ENCODE measurements at places on chromosomes 4 and X.

- no peak for DNase-seq
These were observed 162.7 kb downstream of the NAF1 start for GRCh38 chr4:163003979-163004378.

DNA sequence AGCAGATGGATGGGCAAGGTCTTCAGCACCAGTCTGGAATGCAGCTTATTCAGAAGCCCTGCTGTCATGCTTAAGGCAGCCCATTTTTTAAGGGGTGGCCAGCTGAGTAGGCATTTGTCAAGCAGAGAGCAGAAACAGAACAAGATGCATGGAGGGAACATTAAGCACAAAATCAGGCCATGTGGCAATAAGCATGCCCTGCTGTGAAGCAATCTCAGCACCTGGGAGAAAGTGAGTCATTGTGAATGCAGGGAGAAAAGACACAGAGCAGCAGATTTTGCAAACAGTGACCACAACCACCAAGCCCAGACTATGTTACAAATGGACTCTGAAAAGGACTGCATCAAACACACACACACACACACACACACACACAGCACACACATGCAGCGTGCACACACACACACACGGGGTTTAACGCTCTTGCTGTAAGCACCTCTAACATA is 94.1 kb upstream of the GALNT7 start:
- peak; percentile 9 for DNase-seq

DNA sequence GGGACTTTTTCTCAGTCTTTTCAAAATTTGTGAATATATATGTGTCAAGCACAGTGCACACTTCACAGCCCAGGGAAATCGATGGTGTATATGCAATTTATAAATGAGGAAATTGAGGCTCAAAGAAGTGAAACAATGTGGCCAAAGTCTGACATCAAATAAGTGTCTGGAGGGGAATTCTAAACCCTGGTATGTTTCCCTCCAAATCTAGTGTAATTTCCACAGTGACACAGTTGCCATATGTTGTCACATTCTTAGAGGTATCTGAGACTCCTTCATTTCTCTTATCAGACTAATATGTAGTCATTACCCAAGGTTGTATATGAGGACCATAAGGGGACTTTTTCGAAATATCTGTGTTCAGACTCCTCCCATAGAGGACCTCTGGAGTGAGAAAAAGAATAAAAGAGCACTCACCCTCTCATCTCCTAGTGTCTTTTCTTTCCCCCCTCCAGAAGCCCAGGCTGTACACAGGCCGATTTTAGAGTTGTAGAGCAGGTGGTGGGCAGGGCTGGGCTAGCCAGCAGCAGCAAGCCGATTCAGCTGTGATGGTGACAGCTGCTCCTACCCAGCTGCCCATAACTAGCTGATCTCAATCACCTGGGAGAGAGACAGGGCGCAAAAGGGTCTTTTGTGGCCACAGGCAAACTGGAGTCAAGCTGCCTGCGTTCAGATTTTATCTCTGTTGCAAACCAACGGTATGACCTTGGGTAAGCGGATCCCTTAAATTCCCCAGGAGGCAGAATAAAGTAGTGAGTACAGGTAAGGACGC is 55.1 kb downstream of the CLCN5 start:
- DNase-seq: no peak

DNA sequence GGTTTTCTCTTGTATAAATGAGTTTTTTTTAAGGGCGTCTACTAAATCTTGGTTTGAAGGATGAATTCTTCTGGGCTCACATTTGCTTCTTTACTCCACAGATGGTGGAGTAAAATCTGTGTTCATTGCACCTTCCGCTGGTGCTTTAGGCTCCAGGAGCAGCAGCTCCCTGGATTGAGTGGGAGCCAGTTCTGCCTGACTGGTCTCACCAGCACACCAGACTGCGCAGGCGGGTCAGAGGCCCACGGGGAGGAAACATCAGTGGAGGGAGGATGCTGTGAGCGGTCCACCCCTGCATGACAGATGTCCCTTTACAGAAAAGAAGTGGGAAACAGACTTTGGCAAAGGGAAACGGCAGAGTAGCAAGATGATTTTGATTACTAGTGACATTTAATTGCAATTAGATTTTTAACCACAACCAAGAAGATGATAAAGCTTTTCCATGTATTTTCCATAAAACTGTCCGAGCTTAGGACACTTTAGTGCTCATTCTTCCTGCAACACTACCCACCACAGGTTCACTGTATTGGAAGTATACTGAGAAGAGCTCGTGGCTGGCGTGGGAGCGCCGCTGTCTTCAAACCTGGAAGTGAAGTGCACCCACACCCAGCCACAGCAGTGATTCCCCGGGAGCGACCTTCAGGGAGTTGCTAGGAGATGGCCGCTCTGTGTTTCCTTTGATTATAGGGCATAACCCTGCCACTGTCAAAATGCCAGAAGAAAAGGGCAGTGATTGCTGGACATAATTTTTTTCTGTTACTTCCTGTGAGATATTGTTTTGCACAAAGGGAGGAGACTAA is 95.2 kb downstream of the SORBS2 start:
- no peak for DNase-seq

- no peak for DNase-seq
These were observed 605.1 kb downstream of the BCOR start for GRCh38 chrX:39492497-39493162.

DNA sequence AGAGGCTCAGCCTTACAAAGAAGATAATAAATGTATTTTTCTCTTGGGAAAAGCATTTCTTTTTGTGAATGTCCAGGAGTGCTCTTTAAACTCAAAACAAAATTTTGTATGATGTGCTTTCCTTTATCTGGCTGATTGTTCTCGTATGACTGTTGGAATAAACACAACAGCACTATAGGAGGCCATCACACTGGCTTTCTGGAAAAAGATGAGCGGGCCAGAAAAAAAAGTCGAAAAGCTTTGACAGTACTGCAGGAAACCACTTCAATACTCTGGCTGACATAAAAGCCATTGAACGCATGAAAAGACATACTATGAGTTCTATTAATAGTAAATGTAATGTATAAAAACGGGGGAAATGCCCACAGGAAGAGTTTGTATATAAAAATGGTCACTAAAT is 64.7 kb upstream of the CTSO start:
- DNase-seq: no peak

DNA sequence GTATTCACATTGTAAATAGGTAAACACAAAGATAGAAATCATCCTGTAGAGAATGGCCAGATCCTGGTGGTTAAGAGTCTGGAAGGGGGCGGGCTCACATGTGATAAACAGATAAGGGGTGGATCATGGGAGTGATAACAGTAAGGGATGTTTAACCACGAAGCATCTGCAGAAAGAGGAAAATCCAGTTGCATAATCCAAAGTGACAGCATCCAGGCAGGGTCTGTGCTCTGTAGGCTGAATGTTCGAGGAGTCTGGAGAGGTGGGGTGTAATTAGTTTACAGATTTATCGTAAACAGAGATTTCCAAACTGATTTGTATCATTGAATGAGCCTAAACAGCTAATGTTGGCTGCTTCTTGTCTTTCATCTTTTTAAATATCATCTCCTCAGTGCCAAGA is 1009.8 kb upstream of the SLIT2 start:
- no peak for DNase-seq

- DNase-seq: no peak
These were observed 46.5 kb upstream of the RELL1 start for GRCh38 chr4:37732526-37733186.

GRCh38 chrX:10085223-10085622 is 71.6 kb upstream of the CLCN4 start:
- no peak for DNase-seq

GRCh38 chr4:41505161-41505661 is 32.7 kb upstream of the LIMCH1 start:
- DNase-seq: peak; percentile 33

GRCh38 chr4:28835501-28835900 is 1884.7 kb upstream of the PCDH7 start:
- DNase-seq: no peak

GRCh38 chr4:119237642-119238041 is 25.1 kb downstream of the USP53 start:
- no peak for DNase-seq

DNA sequence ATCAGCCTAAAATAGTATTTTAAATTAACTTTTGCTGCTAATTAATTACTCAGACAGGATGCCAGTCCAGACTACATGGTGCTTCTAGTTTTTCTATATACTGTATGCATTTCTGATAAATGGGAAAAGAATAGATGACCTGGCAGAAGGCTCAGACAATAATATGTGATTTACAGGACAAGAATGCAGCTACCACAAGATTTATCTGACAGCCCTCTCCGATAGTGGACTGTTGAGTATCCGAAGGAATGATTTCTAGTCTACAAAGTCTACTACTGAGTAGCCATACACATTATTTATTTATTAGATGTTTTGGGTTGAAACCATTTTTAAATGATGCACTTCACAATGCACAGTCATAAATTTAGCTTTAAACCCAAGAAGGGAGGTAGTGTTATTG is 212.8 kb downstream of the MAB21L2 start:
- DNase-seq: peak; percentile 11

- DNase-seq: no peak
These were observed 43.9 kb upstream of the KLF3 start for GRCh38 chr4:38620065-38620464.

DNA sequence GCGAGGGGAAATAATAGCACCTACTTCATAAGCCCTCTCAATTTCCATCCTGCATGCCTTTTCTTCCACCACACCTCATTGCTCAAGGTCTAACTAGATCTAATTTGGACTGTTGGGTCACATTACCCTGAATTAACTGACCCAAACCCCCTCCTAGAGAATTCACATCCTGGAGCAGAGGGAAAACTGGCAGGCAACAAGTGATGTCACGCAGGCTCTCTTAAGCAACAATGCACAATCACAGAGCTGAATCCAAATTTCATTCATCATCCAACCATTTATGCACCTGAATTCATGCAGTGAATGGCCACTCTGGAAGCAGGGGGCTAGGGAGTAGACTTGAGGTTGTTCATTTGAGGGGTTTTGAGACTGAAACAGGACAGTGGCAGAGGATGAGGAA is 107.7 kb upstream of the HUWE1 start:
- no peak for DNase-seq

DNA sequence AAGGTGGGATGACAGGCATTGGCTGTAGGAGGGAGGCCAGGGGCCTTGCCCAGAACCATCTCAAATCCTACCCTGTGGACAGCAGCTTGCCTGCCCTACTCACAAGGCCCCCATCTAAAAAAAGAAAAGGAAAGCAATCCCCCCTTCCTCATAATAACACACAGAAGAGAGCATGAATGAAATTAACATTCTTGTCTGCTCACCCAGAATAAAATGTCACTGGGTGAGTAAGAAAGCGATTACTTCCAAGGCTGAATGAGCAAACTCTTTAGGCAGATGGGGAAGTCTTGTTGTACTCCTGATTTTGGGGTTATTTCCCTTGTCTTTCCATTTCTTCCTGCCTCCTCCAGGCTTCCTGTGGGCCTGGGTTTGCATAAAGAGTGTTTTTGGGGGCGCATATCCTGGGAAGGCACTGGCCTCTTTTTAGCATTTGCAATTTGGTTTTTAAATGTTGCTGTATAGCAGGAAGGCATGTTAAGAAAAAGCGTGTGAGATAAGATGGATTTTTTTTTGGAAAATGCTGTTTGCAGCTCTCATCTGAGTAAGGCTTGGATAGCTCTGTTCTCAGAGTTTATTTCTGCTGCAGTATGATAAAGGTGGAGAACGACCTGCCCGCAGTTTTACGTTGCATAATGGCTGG is 248.3 kb upstream of the GATB start:
- no peak for DNase-seq

DNA sequence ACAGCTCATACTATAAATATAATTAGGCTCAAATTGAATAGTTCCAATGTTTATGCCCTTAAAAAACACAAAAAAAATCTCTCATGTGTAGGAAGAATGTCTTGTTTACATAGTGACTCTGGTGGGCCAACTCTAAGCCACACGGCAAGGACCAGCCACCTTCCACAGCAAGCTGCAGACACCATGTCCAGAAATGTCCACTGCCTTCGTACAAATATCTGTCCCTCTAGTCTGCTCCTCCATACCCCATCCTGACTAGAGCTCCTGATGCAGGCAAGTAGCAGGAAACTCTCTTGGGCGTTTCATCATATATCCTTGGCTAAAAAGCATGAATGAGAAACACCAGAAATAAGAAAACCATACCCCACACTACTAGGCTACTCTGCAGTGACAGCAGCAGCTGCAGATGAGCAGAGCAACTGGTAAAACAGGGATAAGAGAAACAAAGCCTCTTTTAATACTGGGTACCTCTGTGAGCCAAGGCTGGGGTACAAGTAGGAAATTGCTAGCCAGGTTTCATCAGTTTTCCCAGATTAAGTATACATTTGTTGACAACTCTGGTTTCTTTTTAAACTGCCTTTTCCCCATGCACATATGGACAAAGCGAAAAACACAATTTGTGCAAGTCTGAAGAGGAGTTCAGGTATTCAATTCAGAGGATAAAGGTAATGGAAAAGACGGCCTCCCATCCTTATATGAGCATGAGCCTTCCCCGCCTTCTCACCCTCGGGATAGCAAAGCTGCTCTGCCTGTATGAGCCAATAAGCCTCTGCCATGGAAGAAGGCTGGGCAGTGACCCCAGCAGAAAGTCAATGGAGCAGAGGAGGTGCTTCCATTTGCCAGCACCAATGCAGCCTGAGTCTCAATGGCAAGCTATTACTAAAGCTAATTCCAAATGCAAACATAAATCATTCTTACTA is 245.4 kb downstream of the DCLK2 start:
- DNase-seq: peak; percentile 54

DNA sequence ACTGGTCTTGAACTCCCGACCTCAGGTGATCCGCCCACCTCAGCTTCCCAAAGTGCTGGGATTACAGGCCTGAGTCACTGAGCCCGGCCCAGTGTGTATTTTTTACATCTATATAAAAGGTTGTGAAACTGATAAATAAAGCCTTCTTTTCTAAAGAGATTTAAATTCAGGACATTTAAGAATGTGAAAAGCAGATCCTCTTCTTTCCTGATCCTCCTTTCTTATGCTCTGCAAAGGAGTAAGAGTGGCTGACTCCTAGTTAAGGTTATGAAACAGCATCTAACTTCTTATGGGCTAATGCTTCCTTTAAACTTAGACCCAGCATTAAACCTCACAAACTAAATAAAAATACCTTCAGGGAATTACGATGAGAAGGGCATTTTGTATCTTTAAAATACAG is 197.7 kb upstream of the MAB21L2 start:
- DNase-seq: no peak

- DNase-seq: no peak
These were observed 111.9 kb downstream of the STOX2 start for GRCh38 chr4:184016759-184017668.

DNA sequence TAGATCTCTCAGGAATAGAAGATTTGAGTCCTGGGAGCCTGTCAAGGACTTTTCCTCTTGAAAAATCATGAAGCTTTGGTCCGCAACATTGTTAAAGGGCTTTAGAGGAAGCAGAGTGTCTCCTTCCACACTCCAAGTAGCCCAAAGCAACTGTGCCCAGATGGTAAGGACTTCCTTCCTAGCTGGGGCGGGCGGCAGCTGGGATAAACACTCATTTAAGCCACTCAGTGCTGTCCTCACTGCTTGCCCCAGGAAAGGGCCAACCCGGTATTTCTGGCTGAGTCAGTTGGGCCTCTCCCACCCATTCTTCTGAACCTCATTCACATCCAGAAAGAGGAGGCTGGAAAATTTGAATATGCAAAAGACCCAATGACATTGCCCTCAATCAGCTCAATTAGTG is 144.3 kb downstream of the CHIC2 start:
- DNase-seq: peak; percentile 32

- peak; percentile 82 for DNase-seq
These were observed 28.4 kb downstream of the DDX60L start for GRCh38 chr4:168451744-168452390.

Data from fibroblast of skin of back (primary cell).